ENCODE measurements at places on chromosomes 5 and 9.

DNA sequence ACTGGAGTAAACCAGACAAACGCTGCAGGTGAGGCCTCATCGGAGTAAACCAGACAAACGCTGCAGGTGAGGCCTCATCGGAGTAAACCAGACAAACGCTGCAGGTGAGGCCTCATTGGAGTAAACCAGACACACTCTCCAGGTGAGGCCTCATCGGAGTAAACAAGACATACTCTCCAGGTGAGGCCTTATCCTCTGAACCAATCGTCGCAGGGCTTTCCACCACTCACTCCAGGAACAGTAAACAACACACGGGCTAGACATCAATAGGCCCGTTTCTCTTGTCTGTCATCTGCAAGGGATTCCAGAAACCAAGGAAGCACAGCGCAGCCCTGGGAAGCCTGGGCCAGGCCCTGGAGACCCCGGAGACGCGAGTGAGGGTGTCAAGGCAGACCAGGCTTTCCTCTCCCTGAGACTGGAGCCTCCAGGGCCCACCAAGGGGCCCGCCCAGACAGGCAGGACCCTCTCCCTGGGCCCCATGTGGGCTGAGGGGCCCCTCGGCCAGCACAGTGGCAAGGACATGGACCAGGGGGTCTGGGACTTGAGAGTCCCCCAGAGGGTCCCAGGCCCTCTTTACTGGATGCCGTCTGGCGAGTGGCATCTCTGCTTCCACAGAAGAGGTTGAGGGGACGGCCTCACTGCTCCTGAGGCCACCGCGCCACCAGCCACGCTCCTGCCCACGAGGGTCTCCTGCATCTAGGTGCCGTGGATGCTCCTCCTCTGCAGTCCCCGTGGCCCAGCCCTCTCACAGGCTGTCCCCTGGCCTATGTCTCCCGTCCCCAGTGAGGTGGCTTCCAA is 26.4 kb upstream of the NSMF start:
- no peak for DNase-seq
- H3K27me3 ChIP-seq = no peaks in the 10 kb centered on the region
- no peaks in the 10 kb centered on the region for H3K4me1 ChIP-seq
- H3K27ac ChIP-seq = no peak overlapping the region
- no peak overlapping the region for H3K4me3 ChIP-seq

DNA sequence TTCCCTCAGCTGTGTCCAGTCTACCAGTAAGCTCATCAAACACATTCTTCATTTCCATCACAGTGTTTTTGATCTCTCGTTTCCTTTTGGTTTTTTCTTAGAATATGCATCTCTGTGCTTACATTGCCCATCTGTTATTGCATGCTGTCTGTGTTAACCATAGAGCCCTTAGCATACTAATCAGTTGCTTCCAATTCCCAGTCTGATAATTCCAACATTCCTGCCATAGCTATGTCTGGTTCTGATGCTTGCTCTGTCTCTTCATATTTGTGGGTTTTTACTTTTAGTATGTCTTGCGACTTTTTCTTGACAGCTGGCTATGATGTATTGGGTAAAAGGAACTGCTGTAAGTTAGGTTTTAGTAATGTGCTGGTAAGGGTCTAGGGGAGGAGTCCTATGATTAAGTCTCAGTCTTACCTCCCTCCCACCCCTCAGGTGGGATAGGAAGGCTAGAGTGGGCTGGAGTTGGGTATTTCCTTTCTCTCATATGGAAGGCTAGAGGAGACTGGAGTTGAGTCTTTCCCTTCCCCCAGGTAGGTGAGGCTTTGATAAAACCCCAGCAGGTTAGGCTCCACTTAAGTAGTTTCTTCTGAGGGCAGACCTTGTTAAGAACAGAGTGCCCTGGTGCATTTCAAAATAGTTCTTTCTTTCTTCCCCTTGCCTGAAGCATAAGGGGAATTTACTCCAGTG is 99.1 kb upstream of the RASGRF2 start:
- H3K27me3 ChIP-seq = no peaks in the 10 kb centered on the region
- no peak overlapping the region for H3K4me3 ChIP-seq
- DNase-seq = no peak
- H3K36me3 ChIP-seq = no peaks in the 10 kb centered on the region

GRCh38 chr5:102875721-102876123 is 120.6 kb downstream of the PAM start:
- no peak overlapping the region for H3K27ac ChIP-seq
- no peaks in the 10 kb centered on the region for H3K27me3 ChIP-seq
- H3K4me3 ChIP-seq = no peak overlapping the region
- no peaks in the 10 kb centered on the region for H3K4me1 ChIP-seq
- no peak for DNase-seq
- no peaks in the 10 kb centered on the region for H3K36me3 ChIP-seq

- no peaks in the 10 kb centered on the region for H3K36me3 ChIP-seq
- no peaks in the 10 kb centered on the region for H3K27me3 ChIP-seq
- no peaks in the 10 kb centered on the region for H3K4me1 ChIP-seq
- no peak for DNase-seq
Observed at GRCh38 chr5:79590396-79590999, 21.7 kb upstream of the TENT2 start.

DNA sequence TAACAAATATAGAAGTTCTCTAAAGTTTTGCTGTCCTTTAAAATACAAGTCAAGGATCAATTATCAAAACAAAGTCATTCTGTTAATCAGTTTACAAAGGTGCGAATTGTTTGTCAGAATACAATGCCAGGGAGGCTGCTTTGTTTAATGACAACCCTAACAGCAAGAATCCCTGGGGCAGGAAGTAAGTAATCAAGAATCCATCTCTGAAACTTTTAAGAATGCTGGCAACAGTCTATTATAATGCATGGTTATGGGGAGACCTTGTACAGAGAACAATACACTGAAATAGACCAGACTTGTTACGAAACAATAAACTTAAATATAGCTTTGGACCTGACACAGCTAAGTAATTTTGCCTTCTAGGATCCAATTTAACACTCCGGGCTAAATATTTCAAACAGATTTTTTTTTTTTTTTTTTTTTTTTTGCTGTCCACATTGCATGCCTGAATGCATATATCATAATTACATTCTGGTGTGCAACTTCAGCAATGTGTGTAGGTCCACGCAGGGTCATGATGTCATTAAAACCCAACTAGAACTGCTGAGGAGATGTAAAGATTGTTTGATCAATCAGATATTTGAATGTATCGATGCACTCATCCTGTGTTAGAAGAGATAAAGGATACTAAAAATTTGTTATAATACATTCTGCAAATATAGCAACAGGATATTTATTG is 421.3 kb downstream of the CETN3 start:
- no peaks in the 10 kb centered on the region for H3K27me3 ChIP-seq
- H3K4me3 ChIP-seq = no peak overlapping the region
- H3K4me1 ChIP-seq = no peaks in the 10 kb centered on the region

- peaks cover 8% of the 10 kb centered on the region for H3K4me1 ChIP-seq
- DNase-seq = no peak
- H3K27ac ChIP-seq = no peak overlapping the region
- H3K27me3 ChIP-seq = no peaks in the 10 kb centered on the region
- H3K4me3 ChIP-seq = no peak overlapping the region
Observed at GRCh38 chr5:58455066-58455465, 4.8 kb downstream of the PLK2 start.

GRCh38 chr5:140576776-140577201 is 12.2 kb downstream of the SLC35A4 start:
- H3K4me1 ChIP-seq = no peaks in the 10 kb centered on the region
- no peak overlapping the region for H3K4me3 ChIP-seq
- no peaks in the 10 kb centered on the region for H3K36me3 ChIP-seq
- no peaks in the 10 kb centered on the region for H3K27me3 ChIP-seq
- DNase-seq = no peak
- H3K27ac ChIP-seq = no peak overlapping the region

GRCh38 chr5:168796000-168796399 is 216.8 kb upstream of the PANK3 start:
- no peaks in the 10 kb centered on the region for H3K36me3 ChIP-seq
- no peak overlapping the region for H3K4me3 ChIP-seq
- H3K27me3 ChIP-seq = no peaks in the 10 kb centered on the region
- no peaks in the 10 kb centered on the region for H3K4me1 ChIP-seq
- no peak for DNase-seq
- H3K27ac ChIP-seq = no peak overlapping the region

DNA sequence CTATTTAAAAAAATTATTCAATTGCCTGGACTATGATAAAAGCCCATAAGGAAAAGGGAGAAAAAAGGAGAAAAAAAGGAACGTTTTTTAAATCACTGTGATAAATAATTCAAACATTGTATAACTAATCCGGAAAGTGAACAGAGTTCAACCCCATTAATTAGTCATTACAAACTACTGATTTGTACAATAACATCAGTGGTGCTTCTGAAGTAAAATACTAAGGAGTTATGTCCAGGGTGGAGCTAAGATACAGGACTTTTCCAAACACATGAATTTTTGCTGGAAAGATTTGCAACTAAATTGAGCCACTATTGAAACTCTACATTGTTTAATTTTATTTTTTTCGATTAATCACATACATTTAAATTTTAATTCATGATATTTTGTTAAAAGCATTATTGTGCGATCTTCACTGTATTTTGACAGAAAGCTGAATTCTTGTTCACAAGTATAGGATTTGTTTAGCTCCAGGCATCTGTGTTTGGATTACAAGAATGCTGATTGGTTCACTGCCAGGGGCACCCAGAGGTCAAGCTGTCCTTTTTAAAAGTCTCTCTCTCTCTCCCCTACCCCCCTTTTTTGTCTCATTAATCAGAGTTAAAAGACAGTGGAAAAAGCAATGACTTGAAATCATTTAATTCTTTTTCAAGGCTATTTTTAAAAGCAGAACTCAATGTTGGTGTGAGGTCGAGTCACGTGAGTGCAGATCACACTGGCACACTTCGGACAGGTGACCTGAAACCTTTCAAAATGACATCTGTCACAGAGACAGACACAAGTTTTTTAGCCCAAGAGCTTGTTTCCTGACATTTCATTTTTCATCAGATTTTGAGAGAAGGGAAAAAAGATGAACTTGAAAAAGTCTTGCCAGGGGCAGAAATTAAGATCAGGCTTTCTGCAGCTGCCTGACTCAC is 387.3 kb downstream of the NR2F1-AS1 start:
- no peaks in the 10 kb centered on the region for H3K27me3 ChIP-seq
- no peaks in the 10 kb centered on the region for H3K36me3 ChIP-seq
- no peaks in the 10 kb centered on the region for H3K4me1 ChIP-seq
- H3K4me3 ChIP-seq = no peak overlapping the region

DNA sequence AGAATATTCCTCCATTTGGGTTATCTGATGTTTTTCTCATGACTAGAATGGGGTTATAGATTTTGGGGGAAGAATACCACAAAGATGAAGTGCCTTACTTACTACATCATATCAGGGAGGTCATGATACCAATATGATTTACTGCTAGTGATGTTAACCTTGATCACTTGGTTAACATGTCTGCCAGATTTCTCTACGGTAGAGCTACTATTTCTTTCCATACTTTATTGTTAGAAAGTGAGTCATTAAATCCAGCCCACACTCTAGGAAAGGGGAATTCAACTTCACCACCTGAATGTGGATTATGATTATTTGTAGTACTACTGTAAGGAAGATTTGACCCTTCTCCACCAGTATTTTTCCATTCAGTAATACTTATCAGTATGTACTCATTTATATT is 64.7 kb downstream of the UBE2R2 start:
- H3K27ac ChIP-seq = no peak overlapping the region
- H3K36me3 ChIP-seq = no peaks in the 10 kb centered on the region
- H3K27me3 ChIP-seq = no peaks in the 10 kb centered on the region
- no peak overlapping the region for H3K4me3 ChIP-seq
- DNase-seq = no peak

GRCh38 chr5:163604013-163604412 is 98.6 kb downstream of the MAT2B start:
- no peaks in the 10 kb centered on the region for H3K36me3 ChIP-seq
- H3K4me1 ChIP-seq = no peaks in the 10 kb centered on the region
- no peaks in the 10 kb centered on the region for H3K27me3 ChIP-seq
- DNase-seq = no peak

DNA sequence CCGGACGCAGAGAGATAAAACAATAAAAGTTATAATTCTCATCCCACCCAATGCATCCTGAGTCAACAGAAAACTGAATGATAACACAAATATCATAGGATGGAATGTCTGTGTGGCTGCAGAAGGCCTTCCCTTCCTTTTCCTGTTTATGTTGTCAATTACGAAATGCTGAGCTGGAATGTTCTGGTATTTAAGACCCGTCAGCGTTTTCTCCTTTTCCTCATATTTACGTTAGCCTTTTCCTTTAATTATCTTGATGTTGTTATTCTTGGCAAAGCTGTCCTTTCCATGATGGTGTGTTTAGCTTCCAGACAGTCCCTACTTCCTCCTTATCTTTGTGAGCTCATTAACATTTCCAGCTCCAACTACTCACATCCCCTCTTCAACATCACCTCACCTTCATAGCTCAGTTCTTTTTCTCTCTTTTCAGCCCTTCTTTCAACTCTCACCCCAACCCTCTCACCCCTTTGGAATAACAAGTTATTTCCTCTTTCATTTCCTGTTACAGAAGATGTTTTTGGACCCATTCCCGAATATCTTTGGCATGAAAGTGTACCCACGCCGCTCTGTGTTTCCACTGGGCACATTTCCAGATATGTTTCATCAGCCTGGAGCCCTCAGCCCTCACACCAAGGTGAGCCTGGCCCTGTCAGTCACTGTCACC is 221.6 kb downstream of the NR2F1-AS1 start:
- H3K36me3 ChIP-seq = no peaks in the 10 kb centered on the region
- DNase-seq = no peak
- H3K4me1 ChIP-seq = no peaks in the 10 kb centered on the region
- no peak overlapping the region for H3K4me3 ChIP-seq

DNA sequence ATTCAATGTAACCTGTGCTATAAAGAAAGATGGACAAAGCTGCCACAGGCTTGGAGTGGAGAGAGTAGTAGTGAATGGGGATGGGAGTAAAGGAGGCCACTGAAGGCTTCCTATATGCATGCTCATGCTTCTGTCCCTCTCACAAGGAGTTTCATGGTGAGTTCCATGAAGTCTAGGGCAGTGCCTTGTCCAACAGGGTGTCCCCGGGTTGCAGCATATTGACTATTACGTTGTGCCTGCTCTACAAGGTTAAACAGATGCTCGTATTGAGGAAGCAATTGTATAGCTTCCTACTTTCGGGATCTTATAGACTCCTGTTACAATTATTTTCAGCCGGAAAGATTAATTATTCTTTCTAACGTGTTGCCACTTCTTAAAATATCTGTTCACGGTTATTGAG is 129.1 kb upstream of the PIK3R1 start:
- H3K4me3 ChIP-seq = no peak overlapping the region
- no peak for DNase-seq
- H3K4me1 ChIP-seq = no peaks in the 10 kb centered on the region
- H3K27ac ChIP-seq = no peak overlapping the region
- H3K27me3 ChIP-seq = no peaks in the 10 kb centered on the region

DNA sequence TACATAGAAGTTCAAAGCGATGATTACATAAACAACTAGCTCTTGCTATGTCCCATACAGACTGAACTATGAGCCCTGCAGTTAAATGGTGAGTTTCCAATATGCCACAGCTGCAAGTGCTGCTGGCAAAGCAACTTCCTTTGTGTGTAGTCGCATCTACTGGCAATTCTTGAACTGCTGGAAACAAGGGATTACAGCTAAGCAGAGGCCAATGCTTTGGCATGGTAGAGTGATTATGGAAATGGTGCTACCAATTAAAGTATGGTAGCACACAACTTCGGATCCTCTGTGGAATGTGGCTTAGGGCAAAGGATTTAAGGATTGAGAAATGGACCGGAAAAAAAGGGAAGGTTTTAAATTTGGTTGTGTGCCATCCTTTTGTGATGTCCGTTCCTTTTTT is 856.6 kb downstream of the MAT2B start:
- H3K36me3 ChIP-seq = no peaks in the 10 kb centered on the region
- H3K27ac ChIP-seq = no peak overlapping the region
- no peak overlapping the region for H3K4me3 ChIP-seq
- no peaks in the 10 kb centered on the region for H3K4me1 ChIP-seq
- H3K27me3 ChIP-seq = no peaks in the 10 kb centered on the region
- no peak for DNase-seq
